ENCODE measurements at places on chromosomes 2 and 18.

- DNase-seq: no peak
These were observed 26.5 kb downstream of the STEAP3 start for GRCh38 chr2:119249855-119250717.

DNA sequence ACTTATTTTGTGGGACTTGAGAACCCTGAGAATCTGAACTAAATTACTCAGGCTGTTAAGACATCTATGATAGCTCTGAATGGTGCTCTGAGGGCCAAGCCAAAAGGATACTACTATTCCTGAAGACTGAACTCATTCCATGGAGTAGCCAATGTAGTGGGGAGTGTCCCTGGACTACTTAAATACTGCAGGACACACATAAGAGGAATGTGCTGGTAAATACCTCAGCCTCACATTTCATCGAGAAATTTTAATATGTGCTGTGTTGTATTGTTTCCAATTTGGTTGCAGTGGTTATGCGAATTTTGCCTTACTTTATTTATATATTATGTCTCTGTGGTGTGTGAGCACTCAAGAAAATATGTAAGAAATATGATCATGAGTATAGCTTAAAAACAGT lies 264.4 kb upstream of the FIGN start:
- DNase-seq: no peak

- no peak for DNase-seq
These were observed 53.8 kb downstream of the GULP1 start for GRCh38 chr2:188345426-188345825.

DNA sequence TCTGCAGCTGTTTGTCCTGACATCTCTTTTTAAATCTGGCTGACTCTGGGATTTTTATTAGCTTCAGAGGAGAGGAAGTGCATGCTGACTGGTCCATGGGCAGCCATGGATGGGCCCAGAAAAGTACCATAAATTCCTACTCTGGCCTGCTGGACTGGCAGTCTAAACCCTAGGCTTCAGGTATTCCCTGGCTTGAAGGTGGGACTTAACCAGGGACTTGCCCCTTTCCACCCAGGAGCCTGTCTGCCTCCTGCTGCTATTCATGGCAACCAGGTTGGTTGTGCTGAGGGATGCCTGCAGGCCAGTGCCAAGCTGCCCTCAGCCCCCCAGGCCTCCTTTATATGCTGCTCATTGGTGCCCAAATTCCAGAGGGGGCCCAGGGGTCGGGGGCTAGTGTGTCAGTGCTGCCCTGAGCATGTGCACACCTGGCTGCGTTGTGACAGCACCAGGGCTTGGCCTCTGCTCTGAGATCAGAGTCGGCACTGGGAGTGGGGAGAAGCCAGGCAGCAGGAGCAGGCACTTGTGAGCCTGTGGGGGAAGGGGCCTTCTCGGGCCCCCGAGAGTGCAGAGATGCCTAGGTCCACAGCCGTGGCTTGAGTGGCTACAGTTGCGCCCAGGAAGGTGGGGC lies 195.7 kb upstream of the TFPI start:
- DNase-seq: no peak

GRCh38 chr2:77271262-77271661 lies 250.9 kb downstream of the LRRTM4 start:
- DNase-seq: no peak

- DNase-seq: peak; percentile 86
These were observed at the start of gene MRPL33 for GRCh38 chr2:27771548-27772335. Gene MRPL33, plus strand, starts transcription at chr2:27771719. Its CDS starts 59 bp downstream, at chr2:27771778.

- no peak for DNase-seq
These were observed 183.6 kb downstream of the GBX2 start for GRCh38 chr2:235984552-235984951.

GRCh38 chr2:27664154-27664574 lies 475 bp downstream of the SLC4A1AP start:
- DNase-seq: no peak

GRCh38 chr2:166384774-166385173 lies 9.0 kb upstream of the SCN9A start:
- DNase-seq: no peak

DNA sequence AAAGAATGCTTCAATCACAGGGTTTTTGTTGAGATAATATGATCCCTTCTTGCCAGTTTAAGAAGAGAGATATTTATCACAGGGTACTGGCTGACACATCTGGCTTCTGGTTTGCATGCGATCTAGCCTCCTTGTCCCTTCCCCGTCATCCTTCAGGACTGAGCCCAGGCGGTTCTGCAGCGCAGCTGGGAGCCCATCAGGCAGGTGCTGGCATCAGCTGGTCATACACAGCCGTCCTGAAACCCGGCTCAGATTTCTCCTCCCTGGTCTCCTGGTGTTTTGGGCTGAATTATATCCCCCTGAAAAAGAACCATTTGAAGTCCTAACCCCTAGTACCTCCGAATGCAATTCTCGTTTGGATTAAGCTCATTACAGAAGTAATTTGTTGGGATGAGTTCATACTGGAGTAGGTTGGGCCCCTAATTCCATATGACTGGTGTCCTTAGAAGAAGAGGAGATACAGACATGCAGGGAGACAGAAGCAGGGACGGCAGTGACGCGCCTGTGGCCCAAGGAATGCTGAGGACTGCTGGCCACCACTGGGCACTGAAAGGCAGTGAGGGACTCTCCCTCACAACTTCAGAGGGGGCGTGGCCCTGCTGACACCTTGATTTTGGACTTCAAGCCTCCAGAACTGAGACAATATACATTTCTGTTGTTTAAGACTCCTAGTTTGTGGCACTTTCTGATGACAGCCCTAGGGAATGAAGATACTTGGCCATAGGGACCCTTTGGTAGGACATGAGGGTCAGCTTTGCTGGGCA lies 83.9 kb upstream of the ODC1 start:
- DNase-seq: no peak
